ENCODE measurements at places on chromosomes 7 and 10.

- no peak for DNase-seq
Observed at GRCh38 chr10:86304436-86304835, 62.2 kb downstream of the GRID1 start.

GRCh38 chr10:34319197-34319846 lies 495.8 kb downstream of the PARD3 start:
- DNase-seq = no peak

- DNase-seq = peak; percentile 80
Observed at GRCh38 chr7:25857376-25858067, 294.5 kb upstream of the NFE2L3 start.

DNA sequence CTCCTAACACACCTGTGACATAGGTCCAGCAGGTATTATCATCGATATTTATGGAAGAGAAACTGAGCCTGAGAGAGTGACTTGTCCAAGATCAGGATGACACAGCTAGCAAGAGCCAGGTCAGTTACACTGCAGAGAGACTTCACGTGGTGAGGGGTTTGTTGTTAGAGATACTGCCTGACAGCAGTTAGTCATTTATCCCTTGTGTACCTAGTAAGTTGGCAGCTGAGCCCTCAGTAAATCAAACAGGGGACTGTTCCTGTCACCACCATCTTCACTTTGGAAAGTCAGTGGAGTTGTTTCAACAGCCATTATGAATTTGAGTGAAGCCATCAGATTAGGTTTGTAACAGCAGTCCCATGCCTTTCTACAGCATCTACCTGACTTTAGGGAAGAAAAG lies 87.5 kb upstream of the GATA3 start:
- DNase-seq = no peak

DNA sequence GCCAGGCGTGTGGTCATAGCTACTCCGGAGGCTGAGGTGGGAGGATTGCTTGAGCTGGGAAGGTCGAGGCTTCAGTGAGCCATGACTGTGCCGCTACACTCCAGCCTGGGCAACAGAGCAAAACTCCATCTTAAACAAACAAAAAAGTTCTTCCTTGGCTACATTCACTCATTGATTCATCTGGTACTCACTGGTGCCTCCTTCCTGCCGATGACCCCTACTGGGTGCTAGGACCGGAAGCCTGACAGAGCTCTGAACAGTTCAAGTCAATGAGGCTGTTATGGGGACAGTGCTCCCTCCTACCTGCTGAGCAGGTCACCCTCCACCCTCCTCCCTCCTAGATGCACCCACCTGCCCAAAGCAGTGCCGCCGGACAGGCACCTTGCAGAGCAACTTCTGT lies 4.9 kb downstream of the PCOLCE start:
- no peak for DNase-seq

- peak; percentile 96 for DNase-seq
Observed at GRCh38 chr7:76314042-76314721, 11.7 kb downstream of the HSPB1 start.

- peak; percentile 15 for DNase-seq
Observed at GRCh38 chr7:32390210-32390609, 100.0 kb downstream of the LSM5 start.

GRCh38 chr7:148697256-148698006 lies 1.3 kb upstream of the CUL1 start:
- no peak for DNase-seq

- no peak for DNase-seq
Observed at GRCh38 chr7:99385564-99385963, 11.0 kb downstream of the ARPC1B start.

DNA sequence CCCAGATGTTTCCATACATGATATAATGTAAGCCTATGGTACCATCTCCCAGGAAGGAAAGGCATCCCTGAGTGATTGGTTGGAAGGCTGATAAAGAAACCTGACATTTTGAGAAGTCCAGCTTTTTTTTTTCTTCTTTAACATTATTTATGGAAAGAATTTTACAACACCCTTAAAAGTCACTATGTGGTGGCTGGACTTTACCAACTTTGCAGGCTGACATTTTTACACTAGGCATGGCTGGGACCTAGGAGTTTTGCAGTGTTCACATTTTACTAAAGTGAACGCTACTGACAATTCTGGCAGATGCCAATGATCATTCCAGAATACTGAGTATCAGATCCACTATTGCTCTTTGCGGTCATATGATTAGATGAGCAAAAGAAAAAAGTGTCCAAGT lies 239.9 kb downstream of the GLI3 start:
- DNase-seq = no peak

DNA sequence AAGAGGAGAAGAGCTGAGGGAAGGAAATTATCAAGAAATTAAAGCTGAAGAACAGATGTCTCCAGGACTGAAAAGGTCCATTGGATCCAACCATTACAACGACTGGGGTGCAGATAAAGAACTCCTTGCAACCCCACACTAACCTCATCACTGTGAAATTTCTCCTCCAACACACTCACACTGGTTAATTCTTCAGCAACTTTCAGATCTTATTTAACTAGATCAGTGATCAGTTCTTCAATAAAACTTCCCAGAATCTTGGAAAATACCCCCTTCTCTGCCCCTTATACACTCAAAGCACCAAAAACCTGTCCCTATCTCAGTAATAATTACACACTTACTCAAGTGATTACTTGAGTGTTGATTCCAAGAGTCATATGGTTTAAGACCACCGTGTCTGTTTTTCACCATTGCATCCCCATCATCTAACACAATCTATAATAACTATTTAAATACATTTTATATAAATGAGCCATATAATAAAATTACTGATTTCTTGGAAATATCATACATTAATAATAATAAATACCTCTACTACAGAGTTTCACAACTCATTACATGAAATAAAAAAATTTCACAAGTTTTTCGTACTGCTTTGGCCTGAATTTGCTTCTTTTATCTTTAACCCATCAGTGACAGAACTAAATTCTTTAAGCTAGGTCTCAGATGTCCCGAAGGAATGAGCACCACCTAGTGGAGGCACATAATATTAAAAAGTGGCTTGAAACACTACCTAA lies 123.7 kb downstream of the MPP7 start:
- DNase-seq = peak; percentile 6

- no peak for DNase-seq
Observed at GRCh38 chr10:129514568-129515451, 47.8 kb downstream of the MGMT start.

DNA sequence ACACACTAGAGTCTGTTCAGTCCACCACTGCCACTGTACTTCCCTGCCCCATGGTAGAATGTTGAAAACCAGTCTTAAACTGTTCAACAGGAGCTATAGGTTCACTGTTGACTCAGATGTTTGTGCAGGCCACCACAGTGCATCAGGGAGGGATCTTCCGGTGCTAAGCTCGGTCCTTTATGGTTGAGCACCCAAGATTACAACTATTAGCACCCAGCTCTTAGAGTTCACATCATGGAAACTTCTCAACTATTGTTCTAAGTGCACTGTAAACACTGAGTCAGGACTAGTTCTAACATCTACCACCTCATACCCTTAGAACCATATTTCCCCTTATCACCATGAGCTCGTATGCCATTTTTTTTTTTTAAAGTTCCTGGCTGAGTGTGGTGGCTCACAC lies 97.1 kb upstream of the MXI1 start:
- no peak for DNase-seq

DNA sequence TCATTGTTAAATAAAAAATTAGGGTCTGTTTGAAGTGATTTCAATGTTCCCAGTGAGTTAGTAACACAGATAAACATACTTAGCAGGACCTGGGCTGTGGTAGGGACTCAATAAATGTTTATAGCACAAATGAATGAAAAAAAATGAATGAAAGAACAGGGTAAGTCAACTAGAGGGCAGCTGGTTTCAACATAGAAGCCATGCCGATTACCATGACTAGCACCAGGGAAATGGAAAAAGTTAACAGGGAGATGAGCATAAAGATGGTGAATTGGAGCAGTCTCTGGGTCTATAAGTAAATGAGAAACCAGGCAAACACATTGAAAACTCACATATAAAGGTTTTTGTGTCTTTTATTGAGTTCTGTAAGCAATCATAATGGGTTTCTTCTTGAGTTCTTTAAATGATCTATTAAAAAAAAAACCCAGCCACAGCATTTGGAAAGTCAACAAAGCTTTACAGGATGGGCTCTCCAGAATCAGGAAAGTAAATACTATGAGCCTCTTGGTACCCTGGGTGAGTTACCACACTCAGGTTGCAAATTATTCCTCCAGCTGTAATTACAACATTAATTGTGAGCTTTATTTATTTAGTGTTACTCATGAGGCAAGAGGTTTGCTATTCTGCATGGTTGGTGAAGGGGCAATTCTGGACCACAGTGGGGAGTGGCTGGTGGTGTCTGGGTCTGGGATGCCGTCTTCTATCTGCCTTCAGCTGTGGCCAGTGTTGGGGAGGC lies 46.1 kb upstream of the MTPN start:
- no peak for DNase-seq

- no peak for DNase-seq
Observed at GRCh38 chr7:66181329-66181728, 23.8 kb upstream of the TPST1 start.

DNA sequence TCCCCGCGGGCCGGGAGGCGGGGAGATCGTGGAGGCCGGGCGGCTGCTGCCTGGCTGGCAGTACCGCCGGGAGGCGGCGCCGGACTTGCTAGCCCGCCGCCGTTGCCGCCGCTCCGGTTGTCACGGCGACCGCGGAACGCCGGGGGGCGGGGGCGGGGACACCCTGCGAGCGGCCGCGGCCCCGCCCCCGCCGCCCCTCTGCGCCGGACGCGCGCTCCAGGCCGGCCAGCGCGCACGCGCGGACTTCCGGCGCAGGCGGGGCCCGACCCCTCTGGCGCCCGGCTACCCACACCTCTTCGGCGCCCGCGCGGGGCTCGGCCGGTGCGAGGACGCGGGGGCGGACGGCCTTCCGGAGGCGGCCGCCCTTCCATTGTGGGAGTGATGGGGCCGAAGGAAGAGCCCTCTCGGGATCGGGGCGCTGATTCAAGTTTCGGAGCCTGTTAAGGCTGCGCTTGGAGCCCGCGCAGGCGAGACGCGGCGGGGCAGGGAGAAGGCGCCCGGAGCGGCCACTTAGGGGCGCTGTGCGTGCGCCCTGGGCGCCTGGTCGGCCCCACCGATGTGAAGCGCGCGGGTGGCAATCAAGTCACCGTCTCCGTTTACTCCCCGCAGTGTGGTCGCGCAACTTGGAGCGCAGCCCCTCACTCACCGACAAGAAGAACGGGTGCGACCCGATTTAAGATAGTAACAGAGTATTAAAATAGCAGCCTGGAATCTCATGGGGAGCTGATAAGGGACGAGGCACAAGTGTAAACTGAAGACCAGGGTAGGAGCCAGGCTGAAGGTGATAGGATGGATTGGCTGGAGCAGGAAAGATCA lies 449 bp upstream of the DPY19L1 start:
- DNase-seq = peak; percentile 92

DNA sequence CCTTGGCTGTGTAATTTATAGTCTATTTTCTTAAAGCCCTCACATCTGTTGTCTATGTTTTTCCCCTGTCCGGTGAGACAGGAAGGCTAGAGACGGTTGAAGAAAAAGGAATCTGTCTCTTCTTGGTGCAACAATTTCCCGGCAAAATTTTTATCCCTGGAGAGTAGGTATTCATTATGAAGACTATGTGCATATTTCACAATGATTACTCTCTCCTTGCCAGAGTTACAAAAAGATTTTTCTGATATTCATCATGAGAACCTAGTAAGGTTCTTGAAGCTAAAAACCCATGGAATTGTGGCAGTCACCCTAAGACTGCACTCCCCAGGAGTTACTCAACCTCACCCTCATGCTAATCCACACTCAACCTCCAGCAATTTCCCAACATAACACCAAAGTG lies 55.0 kb upstream of the GHITM start:
- DNase-seq = no peak

DNA sequence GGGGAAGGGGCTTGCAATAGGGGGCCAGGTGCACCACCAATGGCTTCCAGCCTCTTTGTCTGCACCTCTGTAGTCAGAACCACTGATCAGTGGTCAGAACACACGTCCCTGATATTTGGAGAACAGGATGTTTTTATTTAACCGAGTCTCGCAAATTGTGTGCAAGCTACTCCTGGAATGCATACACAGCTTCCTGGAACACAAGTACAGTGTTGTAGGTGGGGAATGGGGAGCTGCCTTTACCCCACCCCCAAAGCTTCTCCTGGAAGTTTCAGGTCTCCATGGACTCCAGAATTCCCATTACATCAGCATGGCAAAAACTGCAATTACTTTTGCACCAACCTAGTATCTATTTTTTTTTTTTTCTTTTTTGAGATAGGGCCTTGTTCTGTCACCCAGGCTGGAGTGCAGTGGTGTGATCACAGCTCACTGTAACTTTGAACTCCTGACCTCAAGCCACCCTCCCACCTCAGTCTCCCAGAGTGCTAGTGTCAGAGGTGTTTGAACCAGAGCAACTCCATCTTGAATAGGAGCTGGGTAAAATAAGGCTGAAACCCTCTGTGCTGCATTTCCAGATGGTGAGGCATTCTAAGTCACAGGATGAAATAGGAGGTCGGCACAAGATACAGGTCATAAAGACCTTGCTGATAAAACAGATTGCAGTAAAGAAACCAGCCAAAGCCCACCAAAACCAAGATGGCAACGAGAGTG lies 374.0 kb downstream of the CALN1 start:
- no peak for DNase-seq

DNA sequence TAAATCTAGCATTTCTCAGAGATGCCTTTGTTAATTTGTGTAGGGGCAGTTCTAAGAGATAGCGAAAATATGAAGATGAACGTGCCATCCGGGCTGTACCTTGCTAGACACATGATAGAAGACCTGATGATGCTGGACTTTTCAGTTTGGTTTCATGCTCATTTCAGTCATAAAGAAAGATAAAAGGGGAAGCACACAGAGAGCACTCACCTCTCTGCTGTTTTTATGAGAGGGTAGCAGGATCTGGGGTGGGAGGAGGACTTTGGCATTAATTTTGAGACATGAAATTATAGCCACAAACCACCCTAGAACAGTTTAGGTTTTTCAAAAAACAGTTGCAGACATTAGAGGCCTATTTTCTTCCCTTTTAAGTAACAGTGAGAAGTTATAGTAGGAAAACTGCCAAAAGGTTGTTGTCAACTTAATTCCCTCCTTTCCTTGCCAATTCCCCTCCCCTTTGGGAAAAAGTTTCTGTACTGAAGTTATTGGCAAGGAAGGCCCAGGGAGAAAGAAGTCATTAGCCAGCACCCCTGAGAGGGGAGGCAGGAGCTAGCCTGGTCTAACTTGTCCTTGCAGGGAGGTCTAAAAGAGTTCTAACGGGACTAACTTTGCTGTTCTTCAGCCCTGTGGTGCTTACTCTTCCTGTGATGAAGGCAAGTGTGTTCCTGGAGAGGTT lies 2.6 kb downstream of the ST7 start:
- DNase-seq = no peak

GRCh38 chr7:150389532-150389816 lies 10.3 kb downstream of the ZNF775 start:
- DNase-seq = no peak

- DNase-seq = no peak
Observed at GRCh38 chr7:74612015-74612829, 45.3 kb upstream of the GTF2I start.

GRCh38 chr10:101939729-101940128 lies 96.1 kb upstream of the KCNIP2 start:
- DNase-seq = no peak

DNA sequence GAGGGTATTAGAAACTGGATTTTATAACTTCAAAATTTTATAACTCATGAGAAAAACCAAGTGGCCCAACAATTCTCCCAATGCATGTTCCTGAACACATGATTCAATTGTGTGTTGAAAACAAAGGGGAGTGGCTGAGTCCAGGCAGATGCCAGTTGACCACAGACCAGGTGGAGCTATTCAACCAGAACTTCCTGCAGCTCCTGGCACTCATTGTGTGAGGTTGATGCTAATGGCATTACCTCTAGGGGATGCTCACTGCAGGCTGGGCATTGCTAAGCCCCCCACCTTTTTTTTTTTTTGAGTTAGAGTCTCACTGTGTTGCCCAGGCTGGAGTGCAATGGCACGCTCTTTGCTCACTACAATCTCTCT lies 20.3 kb downstream of the MYOF start:
- no peak for DNase-seq
